Hematopoietic multipotent progenitor cell treated with erythropoietin and hydrocortisone succinate and interleukin-3 and kit ligand, for 15 days (in vitro differentiated cells): ENCODE measurements at places on chromosomes 7 and 10.

DNA sequence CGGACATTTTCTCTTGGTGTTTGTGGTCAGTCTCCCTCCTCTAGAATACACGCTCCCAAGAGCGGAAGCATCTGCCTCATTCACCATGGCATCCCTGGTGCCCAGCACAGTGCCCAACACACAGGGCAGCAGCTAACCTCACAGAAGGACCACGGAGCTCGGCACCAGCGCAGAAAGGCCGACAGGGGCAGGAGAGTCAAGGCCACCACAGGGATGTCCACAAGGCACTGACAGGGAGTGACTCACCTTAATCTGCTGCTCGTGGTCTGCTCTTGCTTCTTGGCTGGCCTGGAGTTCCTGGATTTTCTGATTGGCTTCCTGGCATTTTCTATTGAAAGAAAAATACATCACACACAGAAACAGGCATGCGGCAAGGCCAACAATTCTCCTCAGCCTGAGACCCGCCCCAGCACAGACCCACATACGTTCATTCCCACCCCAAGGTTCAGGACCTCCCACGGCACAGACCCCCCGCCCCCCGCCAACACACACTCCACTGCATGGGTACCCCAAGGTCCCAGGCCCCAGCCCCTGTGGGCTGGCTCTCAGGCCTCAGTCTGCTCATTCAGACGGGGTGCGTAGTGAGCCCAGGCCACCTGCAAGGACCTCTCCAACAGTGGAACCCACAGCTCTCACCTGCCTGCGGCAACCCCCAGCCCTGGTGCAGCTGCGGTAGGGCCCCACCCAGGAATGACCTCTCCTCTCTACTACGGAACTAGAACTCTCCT, 14.9 kb downstream of the MAD1L1 start:
- DNase-seq: no peak

DNA sequence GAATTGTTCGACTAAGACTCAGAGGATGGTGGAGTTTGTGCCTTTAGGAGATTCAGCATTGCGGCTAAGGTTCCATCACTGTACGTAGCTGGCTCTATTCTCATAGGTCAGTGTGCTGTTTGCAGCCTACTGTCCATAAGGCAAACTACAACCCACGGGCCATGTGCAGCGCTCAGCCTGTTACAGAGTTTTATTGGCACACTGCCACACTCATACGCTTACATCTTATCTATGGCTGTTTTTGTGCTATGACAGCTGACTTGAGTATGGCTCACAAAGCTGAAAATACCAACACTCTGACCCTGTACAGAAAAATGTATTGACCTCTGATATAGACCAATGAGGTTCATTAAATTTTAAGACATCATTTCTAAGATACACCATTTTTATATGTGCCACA, 114.5 kb downstream of the ARID5B start:
- DNase-seq: no peak

- DNase-seq: no peak
Measured at GRCh38 chr7:34220506-34221185, 315.3 kb downstream of the BMPER start.

GRCh38 chr10:47384148-47384921, at the start of gene ZNF488:
Gene ZNF488, minus strand, starts transcription at chr10:47384293. Its CDS starts 15,464 bp downstream, at chr10:47368829.
- DNase-seq: peak; percentile 71

- no peak for DNase-seq
Measured at GRCh38 chr10:26503911-26504310, 65.8 kb downstream of the APBB1IP start.

- DNase-seq: no peak
Measured at GRCh38 chr10:24438800-24439199, 229.9 kb downstream of the KIAA1217 start.

GRCh38 chr10:94623572-94623971, 60.0 kb upstream of the CYP2C18 start:
- no peak for DNase-seq

- DNase-seq: no peak
Measured at GRCh38 chr10:83647526-83647925, 491.8 kb upstream of the GHITM start.

DNA sequence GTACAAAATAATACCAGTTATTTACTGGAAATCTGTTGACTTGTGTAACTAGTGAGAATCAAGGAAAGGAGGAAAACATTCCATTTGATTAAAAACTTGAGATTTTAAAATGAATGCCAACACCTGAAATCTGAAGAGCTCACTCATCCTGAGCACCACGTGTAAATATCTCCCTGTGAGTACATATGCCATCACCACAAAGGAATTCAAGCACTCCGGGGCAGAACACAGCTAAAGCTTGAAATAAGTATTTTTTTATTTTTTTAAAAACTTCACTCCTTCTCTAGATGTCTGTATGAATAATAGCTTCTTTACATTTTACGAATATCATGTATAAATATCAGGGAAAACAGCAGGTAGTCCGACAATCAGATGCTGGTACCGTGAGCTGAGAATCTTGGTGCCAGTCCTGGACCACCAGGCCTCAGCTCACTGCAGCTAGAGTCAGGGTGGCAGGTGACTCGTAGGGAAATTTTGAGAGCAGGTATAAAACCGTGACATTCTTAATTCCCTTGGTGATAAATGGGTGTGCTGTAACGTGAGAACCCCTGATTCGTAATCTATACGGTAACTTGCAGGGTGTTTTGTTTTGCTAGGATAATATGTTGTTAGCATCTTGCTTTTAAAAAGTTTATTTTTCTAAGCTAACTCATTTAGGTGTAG, 12.7 kb downstream of the LMTK2 start:
- DNase-seq: no peak

DNA sequence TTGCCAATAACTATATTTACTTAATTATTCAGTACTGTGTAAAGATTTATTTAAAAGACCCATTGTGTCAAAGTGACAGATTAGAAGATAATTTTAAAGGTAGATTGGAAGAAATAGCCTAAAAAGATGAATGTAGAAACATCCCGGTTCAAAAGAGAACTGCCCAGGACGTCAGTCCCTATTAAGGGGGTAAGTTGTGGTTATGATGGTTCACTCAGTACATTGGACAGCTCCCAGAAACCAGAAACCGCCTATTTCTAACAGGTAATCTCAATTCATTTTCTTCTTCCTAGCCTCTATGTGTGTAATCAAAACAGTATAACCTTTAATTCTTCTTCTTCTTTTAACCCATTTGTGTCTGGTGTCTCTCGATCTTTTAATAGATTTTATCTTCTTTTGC, 1.5 kb upstream of the FERD3L start:
- no peak for DNase-seq

DNA sequence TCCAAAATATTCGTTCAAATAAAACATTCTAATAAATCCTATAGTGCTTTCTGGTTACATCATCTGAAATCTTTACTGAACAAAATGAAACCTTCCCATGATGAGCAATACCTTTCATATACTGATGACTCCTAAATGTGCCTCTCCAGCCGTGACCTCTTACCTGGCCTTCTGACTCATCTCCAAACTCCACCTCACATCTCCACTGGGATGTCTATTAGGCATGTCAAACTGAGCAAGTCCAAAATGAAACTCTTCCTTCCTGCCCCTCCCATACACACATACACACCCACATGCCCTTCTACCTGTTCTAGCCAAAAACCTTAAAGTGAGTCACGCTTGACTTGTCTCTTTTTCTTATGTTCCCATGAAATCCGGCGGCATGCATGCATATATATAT, 22.9 kb downstream of the GSAP start:
- DNase-seq: no peak

DNA sequence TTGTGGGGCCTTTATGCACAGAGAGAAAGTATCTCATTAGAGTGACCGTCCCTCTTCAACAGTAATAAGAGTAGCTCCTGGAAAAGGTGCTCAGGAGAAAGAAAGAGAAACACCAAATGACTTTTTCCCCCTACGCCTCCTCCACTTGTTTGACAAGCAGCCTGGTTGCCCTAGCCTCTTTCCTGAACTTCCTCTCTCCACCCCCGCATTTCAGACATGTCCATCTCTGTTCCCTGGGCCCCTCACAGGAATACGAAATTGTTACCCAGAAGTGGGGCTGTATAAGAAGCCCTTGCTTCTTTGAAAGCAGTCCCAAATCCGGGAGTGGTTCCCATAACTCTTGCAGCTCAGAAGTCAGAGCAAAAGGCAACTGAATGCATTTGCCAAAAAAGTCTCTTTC, 119.6 kb upstream of the ADO start:
- DNase-seq: no peak

DNA sequence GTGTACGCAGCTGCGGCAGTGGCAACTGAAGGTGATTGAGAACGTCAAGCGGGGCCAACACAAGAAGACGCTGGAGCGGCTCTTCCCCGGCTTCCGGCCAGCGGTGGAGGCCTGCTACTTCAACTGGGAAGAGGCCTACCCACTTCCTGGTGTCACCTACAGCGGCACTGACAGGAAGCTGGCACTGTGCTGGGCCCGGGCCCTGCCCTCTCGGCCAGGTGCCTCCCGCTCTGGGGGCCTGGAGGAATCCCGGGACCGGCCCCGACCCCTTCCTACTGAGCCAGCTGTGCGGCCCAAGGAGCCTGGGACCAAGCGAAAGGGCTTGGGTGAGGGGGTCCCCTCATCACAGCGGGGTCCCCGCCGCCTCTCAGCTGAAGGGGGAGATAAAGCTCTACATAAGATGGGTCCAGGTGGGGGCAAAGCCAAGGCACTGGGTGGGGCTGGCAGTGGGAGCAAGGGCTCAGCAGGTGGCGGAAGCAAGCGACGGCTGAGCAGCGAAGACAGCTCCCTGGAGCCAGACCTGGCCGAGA, 6.5 kb downstream of the ZSWIM8 start:
- no peak for DNase-seq

DNA sequence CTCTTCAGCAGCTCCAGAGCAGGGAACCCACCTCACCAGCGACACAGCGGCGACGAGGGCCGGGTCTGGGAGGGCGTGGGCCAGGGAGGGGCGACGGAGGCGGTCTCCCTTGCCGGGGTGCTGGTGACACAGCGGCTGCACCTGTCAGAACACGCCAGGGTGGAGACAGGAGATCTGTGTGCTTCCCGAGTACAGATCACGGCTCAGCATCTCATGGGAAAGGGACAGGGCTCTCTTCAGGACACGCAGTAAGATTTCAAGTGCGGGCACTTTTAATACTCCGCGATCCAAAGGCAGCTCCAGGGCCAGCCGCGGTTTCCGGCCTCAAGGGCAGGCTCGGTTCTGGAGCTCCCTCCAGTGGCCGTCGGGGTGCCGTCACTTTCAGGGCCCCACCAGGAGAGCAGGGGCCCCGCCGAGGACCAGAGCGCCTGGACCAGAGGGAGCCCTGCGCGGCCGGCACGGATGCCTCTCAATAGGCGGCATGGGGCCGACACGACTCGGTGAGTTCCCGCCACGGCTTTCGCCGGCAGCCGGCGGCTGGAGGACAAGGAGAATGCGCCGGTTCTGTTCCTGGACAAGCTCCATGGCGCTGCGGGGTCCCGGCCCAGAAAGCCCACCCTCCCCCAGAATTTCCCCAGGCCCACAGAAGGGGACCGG, 21.4 kb downstream of the GPR146 start:
- peak; percentile 83 for DNase-seq

GRCh38 chr7:156152390-156152789, 340.1 kb upstream of the SHH start:
- no peak for DNase-seq

GRCh38 chr7:146514304-146514703, 397.7 kb downstream of the CNTNAP2 start:
- DNase-seq: no peak

DNA sequence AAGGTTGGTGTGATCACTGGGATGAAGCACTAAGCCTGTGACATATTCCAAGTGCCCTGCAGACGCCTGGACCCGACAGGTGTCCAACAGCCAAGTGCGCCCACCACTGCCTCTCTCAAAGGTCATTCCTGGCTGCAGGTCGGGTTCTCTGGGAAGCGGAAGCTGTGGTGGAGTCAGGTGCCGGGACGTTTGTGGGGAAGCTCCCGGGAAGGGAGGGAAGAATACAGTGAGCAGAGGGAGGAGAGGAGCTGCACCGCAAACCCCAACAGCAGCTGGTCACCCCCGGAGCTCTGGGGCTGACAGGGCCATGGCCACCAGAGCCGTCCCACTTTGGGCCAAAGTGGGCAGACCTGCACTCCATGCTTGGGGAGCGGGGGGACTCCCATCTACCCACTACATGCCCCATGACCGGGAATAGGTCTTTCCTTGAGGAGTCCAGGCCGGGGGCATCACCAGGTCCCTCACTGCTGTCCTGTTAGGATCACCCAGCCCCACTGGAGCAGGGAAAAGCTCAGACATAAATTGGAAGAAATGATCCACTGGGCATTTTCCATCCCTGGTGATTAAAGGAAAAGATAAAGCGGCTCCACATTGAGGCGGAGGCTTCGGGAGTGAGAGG, 84.5 kb upstream of the PPP2R2D start:
- no peak for DNase-seq

- DNase-seq: peak; percentile 58
Measured at GRCh38 chr10:97463363-97464132, 17.6 kb downstream of the ZDHHC16 start.

DNA sequence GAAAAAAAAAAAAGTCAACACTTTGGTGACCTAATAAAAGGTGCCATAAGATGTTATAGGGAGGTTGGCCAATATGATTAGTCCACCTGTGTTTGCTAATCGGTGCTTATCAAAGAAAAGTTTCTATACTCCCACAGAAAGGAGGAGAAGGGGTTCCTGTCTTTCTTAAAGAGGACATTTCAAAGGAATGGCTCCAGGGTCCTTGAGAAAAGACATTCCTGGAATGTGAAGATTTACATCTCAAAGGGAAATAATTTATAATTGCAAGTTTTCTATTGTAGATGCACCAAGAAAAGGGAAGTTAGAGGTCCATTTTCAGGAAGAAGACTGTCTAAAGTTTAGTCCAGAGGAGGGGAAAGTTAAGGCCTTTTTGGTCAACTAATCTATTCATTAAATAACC, 715.3 kb downstream of the NXPH1 start:
- no peak for DNase-seq

- DNase-seq: no peak
Measured at GRCh38 chr10:131345691-131346090, 34.2 kb upstream of the TCERG1L start.

GRCh38 chr7:97104719-97105238, 12.7 kb upstream of the SDHAF3 start:
- peak; percentile 69 for DNase-seq

DNA sequence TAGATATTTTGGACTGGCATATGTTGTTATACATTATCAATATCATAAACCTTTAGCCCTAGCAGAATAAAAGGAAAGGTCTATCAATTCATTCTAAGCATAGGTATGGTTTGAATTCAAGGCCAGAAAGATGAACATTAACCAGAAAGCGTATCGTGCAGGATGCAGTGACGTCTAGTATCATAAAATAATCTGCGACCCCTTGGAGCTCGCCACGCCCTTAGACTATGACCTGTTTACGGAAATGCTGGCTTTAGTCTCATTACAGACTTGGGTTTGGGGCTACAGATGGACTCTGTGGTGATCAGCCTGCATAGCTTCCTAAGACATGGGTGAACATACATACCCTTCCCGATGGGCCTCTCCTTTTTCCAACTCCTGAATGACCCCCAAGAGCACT, 21.5 kb downstream of the INSYN2A start:
- DNase-seq: no peak

GRCh38 chr7:131827421-131827820, 271.0 kb upstream of the PODXL start:
- no peak for DNase-seq

- DNase-seq: no peak
Measured at GRCh38 chr10:7892146-7892545, 73.8 kb downstream of the TAF3 start.

GRCh38 chr10:79445977-79446757, 743 bp upstream of the ZCCHC24 start:
- DNase-seq: no peak
